ENCODE measurements at places on chromosomes 5 and 9. TPM values are rescaled to one million over a fixed set of nuclear protein-coding genes. Genes with fewer than 3 reads are reported as not detected.

Gene SPARC
- total RNA-seq: 122 TPM

Gene JAKMIP2
- total RNA-seq: 8.2 TPM

Gene PCDH1
- 48.4 TPM for total RNA-seq

Gene CDH12
- not detected for total RNA-seq

Gene CARTPT
- not detected for total RNA-seq

Gene NOXA1
- total RNA-seq: 0.65 TPM

Gene FAM240B
- not detected for total RNA-seq

Gene HTR4
- not detected for total RNA-seq

Gene RPS23
- 5,433 TPM for total RNA-seq

- no peak overlapping the region for H3K4me3 ChIP-seq
- DNase-seq: no peak
- no peak overlapping the region for H3K27ac ChIP-seq
Observed at GRCh38 chr5:169050636-169051035, 250.3 kb downstream of the SLIT3 start.

- H3K4me3 ChIP-seq: no peak overlapping the region
- H3K27me3 ChIP-seq: no peaks in the 10 kb centered on the region
- DNase-seq: no peak
- H3K36me3 ChIP-seq: no peaks in the 10 kb centered on the region
- H3K4me1 ChIP-seq: peaks cover 5% of the 10 kb centered on the region
Observed at GRCh38 chr5:38453506-38453905, 102.9 kb downstream of the LIFR start.

DNA sequence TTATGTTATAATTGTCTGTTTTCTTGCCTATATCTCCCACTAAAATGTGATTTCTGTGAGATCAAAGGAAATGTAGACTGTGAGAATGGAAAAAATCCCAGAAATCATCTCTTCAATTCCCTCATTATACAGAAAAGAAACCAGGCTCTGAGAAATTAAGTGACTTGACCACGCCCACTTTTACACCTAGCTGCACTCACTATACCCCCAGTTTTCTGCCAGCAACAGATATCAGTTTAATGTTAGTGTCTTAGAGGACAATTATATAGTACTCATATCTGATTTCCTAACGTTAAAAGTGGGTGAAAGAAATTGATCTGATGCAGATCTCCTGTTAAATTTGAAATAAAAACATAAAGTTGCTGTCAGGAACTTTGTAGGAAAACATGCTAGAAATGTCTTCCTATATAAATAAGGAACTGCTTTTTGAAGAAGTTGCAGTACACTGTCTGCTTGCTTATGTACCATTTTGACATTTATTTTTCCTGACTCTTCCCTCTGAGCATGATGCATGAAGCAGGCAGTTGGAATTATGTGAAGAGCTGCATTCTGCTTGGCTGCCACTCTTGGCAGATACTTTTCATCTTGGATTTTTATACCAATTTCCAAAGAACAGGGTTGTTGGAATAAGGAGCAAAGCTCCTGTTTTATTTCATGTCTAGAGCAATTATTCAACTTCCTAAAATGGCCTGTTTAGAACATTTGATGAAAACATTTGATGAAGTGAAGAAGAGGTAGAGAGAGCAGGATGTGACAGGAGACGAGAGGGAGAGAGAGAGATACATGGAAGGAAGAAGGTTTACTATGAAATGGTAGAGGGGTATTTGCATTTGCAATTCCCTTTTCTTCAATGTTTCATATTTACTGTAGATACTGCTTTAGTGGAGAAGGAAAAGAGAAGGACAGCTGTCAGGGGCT is 57.3 kb upstream of the RICTOR start:
- no peaks in the 10 kb centered on the region for H3K4me1 ChIP-seq
- H3K4me3 ChIP-seq: no peak overlapping the region
- H3K27me3 ChIP-seq: no peaks in the 10 kb centered on the region
- H3K36me3 ChIP-seq: no peaks in the 10 kb centered on the region
- no peak for DNase-seq

DNA sequence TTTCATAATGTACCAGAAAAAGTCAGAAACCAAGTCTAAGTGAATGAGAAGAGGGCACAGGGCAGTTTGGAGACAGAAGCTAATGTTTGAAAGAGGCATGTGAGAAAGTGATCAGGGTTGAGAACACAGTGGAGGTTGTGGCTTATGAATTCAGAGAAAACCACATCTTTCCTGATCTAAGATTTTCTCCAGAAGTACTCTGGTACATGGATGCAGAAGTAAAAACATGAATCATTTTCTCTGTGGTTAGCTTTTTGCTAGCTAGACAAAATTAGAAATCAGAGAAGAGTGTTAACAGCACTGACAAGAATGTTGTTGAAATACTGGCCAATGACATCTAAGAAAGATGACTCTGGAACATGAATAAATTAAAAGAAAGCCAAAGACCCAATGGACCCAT is 541.1 kb downstream of the DNAH5 start:
- H3K36me3 ChIP-seq: no peaks in the 10 kb centered on the region
- H3K27me3 ChIP-seq: no peaks in the 10 kb centered on the region
- H3K27ac ChIP-seq: no peak overlapping the region
- no peak for DNase-seq
- H3K4me1 ChIP-seq: no peaks in the 10 kb centered on the region
- no peak overlapping the region for H3K4me3 ChIP-seq

- H3K27ac ChIP-seq: no peak overlapping the region
- no peak overlapping the region for H3K4me3 ChIP-seq
- no peaks in the 10 kb centered on the region for H3K27me3 ChIP-seq
Observed at GRCh38 chr9:14488421-14489190, 174.7 kb upstream of the NFIB start.

GRCh38 chr5:154881986-154882385 is 23.6 kb downstream of the CNOT8 start:
- H3K27ac ChIP-seq: no peak overlapping the region
- no peaks in the 10 kb centered on the region for H3K27me3 ChIP-seq
- H3K4me1 ChIP-seq: peaks cover 7% of the 10 kb centered on the region
- no peak overlapping the region for H3K4me3 ChIP-seq
- no peak for DNase-seq
- no peaks in the 10 kb centered on the region for H3K36me3 ChIP-seq

GRCh38 chr5:171659896-171660295 is 125.7 kb upstream of the SMIM23 start:
- DNase-seq: no peak
- H3K4me3 ChIP-seq: no peak overlapping the region
- H3K27me3 ChIP-seq: no peaks in the 10 kb centered on the region
- H3K4me1 ChIP-seq: peaks cover 13% of the 10 kb centered on the region
- H3K27ac ChIP-seq: no peak overlapping the region

GRCh38 chr5:14373685-14374084 is 207.9 kb upstream of the OTULINL start:
- no peak overlapping the region for H3K4me3 ChIP-seq
- H3K4me1 ChIP-seq: peaks cover 4% of the 10 kb centered on the region
- H3K27ac ChIP-seq: no peak overlapping the region
- DNase-seq: no peak
- no peaks in the 10 kb centered on the region for H3K27me3 ChIP-seq

- H3K4me1 ChIP-seq: peaks cover 64% of the 10 kb centered on the region
- H3K27me3 ChIP-seq: no peaks in the 10 kb centered on the region
- H3K36me3 ChIP-seq: no peaks in the 10 kb centered on the region
Observed at GRCh38 chr5:53543401-53543800, 17.0 kb upstream of the NDUFS4 start.

GRCh38 chr9:14366076-14366475 is 52.1 kb upstream of the NFIB start:
- H3K4me1 ChIP-seq: no peaks in the 10 kb centered on the region
- H3K4me3 ChIP-seq: no peak overlapping the region
- H3K27me3 ChIP-seq: no peaks in the 10 kb centered on the region
- DNase-seq: no peak
- H3K27ac ChIP-seq: no peak overlapping the region

DNA sequence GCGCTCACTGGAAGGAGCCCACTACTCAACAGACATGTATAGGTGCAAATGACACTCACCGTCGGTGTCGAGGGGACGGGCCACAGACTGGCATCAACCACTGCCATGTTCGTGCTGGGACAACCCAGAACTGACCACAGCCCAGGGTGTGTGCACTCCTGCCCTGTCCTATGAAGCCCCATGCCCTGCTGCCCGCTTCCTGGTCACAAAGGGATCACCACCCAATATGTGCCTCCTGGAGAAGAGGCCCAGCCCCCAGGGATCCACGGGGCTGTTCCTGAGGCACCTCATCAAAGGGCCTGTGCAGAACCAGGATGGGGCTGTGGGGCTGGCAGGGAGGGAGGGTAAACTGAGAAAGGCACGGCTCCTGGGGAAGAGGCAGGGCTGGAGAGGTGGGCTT is 43.1 kb downstream of the PRRT1B start:
- H3K4me3 ChIP-seq: no peak overlapping the region
- no peaks in the 10 kb centered on the region for H3K27me3 ChIP-seq
- H3K36me3 ChIP-seq: no peaks in the 10 kb centered on the region
- H3K4me1 ChIP-seq: no peaks in the 10 kb centered on the region
- no peak for DNase-seq

DNA sequence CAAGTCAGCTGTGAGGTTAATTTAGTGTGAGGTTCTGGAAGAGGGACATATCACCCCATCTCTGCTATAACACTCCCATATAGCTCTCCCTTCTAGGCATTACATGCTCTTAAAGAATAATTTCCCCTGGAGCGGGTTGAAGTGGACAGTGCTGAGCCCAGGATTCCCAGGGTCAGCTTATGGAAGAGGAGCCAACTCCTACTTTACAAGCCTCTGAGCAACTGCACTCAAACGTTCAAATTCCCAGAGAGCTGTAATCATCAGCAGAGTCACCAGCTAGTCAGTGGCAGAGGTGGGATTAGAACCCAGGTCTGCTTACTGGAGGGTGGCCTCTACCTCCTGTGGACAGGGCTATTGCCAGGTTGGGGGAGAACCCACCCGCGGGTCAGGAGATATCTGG is 1.4 kb downstream of the NEURL1B start:
- peak overlapping the region; percentile 92 for H3K4me3 ChIP-seq
- DNase-seq: no peak
- H3K36me3 ChIP-seq: no peaks in the 10 kb centered on the region
- no peak overlapping the region for H3K27ac ChIP-seq
- H3K4me1 ChIP-seq: peaks cover 29% of the 10 kb centered on the region

- DNase-seq: no peak
Observed at GRCh38 chr5:90287036-90287435, 122.5 kb downstream of the CETN3 start.

DNA sequence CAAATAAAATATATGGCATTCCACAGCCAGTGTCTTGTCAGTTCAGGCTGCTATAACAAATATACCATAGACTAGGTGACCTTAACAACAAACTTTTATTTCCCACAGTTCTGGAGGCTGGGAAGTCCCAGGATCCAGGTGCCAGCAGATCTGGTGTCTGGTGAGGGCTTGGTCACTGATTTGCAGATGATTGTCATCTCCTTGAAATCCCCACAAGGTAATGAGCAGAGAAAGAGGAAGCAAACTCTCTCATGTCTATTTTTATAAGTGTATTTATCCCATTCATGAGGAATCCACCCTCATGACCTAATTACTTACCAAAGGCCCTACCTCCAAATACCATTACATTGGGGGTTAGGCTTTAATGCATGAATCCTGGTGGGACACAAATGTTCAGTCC is 663.2 kb downstream of the TLR4 start:
- no peak for DNase-seq
- no peaks in the 10 kb centered on the region for H3K27me3 ChIP-seq
- H3K36me3 ChIP-seq: no peaks in the 10 kb centered on the region
- H3K27ac ChIP-seq: no peak overlapping the region
- peaks cover 4% of the 10 kb centered on the region for H3K4me1 ChIP-seq
- H3K4me3 ChIP-seq: no peak overlapping the region

- no peaks in the 10 kb centered on the region for H3K36me3 ChIP-seq
- no peaks in the 10 kb centered on the region for H3K4me1 ChIP-seq
- no peak for DNase-seq
- no peaks in the 10 kb centered on the region for H3K27me3 ChIP-seq
Observed at GRCh38 chr5:54440456-54440893, 15.0 kb upstream of the HSPB3 start.

- H3K4me3 ChIP-seq: no peak overlapping the region
- no peak overlapping the region for H3K27ac ChIP-seq
- H3K4me1 ChIP-seq: no peaks in the 10 kb centered on the region
Observed at GRCh38 chr5:112401924-112402323, 17.2 kb downstream of the EPB41L4A start.

DNA sequence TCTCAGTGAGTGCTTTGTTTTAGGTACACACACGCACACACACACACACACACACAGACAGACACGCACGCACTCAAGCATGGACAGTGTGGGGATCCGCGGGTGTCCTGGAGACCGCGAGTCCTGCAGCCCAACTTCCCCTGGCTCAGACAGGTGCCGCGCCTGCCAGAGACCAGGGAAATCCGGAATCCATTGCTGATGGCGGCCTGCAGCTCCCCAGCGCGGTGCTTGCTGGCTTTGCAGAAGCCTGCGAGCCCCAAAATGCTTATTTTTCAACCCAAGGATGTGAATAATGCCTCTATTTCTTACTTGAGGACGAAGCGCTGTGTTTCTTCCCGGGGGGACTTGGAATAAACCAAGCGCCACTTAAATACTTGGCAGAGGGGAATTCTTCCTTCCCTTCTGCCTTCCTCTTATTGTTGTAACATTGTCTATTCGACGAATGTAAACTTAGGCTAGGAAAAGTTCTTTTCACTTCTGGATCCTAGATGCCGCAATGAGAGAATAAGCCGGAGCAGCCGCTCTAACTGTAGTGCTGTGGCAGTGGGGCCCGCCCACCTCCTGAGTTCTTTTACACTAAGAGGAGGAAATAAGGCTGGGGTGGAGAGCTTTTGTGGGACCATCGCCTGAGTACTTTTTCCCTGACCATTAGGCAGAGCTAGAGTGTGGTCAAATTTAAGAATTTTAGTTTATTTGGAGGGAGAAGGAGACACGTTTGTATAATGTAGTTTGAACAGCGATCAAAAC is 802 bp downstream of the ITGA2 start:
- no peak overlapping the region for H3K27ac ChIP-seq
- H3K4me1 ChIP-seq: peaks cover 6% of the 10 kb centered on the region
- peaks cover 45% of the 10 kb centered on the region for H3K27me3 ChIP-seq
- DNase-seq: peak; percentile 67
- H3K36me3 ChIP-seq: no peaks in the 10 kb centered on the region

DNA sequence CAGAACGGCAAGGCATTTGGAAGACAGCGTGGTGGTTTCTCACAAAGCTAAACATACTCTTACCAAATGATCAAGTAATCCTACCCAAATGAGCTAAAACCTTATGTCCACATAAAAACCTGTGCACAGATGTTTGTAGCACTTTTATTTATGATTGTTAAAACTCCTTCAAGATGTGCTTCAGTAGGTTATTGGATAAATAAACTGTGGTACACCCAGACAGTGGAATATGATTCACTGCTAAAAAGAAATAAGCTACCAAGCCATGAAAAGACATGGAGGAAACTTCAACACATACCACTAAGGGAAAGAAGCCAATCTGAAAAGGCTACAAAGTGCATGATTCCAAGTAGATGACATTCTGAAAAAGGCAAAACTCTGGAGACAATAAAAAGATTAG is 94.2 kb downstream of the FOXD1 start:
- no peaks in the 10 kb centered on the region for H3K4me1 ChIP-seq
- no peaks in the 10 kb centered on the region for H3K27me3 ChIP-seq
- no peak overlapping the region for H3K4me3 ChIP-seq
- no peak for DNase-seq
